ENCODE measurements at places on chromosomes 12 and 14. TPM values are rescaled to one million over a fixed set of nuclear protein-coding genes. Genes with fewer than 3 reads are reported as not detected.

Gene POU6F1
- 0.99 TPM for total RNA-seq

Gene GALNT16
- total RNA-seq, result 3.0 TPM

Gene HSPA2
- 30.7 TPM for total RNA-seq

Gene PRH2
- total RNA-seq, result not detected

Gene VPS33A
- 18.5 TPM for total RNA-seq

Gene ANKRD9
- total RNA-seq, result 10.9 TPM

Gene OR4K2
- not detected for total RNA-seq

Gene VEZT
- 77.9 TPM for total RNA-seq

Gene KRT6C
- not detected for total RNA-seq

Gene SYNDIG1L
- total RNA-seq, result 0.03 TPM

Gene AQP2
- total RNA-seq, result not detected

Gene RAPGEF3
- total RNA-seq, result 0.61 TPM

Gene HNF1A
- 4.7 TPM for total RNA-seq

Gene ERP27
- not detected for total RNA-seq

Gene CRIP2
- total RNA-seq, result 222 TPM

Gene HCAR1
- 0.02 TPM for total RNA-seq

Gene ENDOU
- total RNA-seq, result not detected

Gene FAM181A
- total RNA-seq, result not detected

Gene NDUFB1
- total RNA-seq, result 335 TPM

Gene SERPINA12
- total RNA-seq, result not detected

Gene RASSF9
- 1.0 TPM for total RNA-seq

Gene BCDIN3D
- 4.1 TPM for total RNA-seq

Gene MYL2
- total RNA-seq, result 1.3 TPM

Gene FRMD6
- 41.9 TPM for total RNA-seq

Gene CKB
- total RNA-seq, result 170 TPM

Gene MEG3
- 34.5 TPM for total RNA-seq

Gene DEGS2
- total RNA-seq, result 2.1 TPM

Gene TAS2R30
- total RNA-seq, result not detected

Gene SLC8B1
- 6.9 TPM for total RNA-seq

Gene CYP46A1
- 0.20 TPM for total RNA-seq

Gene TRIM9
- 12.2 TPM for total RNA-seq

Gene RASSF8
- total RNA-seq, result 7.7 TPM

Gene PPP1R36
- 0.19 TPM for total RNA-seq

Gene LRFN5
- not detected for total RNA-seq

Gene MRPL42
- 39.7 TPM for total RNA-seq

Gene USP44
- total RNA-seq, result 0.17 TPM

Gene LMO3
- total RNA-seq, result not detected

Gene RNF31
- total RNA-seq, result 33.7 TPM

Gene RASAL1
- 0.32 TPM for total RNA-seq

Gene KRT77
- total RNA-seq, result not detected

Gene TMPRSS12
- not detected for total RNA-seq

Gene ATXN3
- 21.2 TPM for total RNA-seq

Gene TEX52
- total RNA-seq, result not detected

Gene GRIP1
- total RNA-seq, result 6.4 TPM

Gene MUCL1
- total RNA-seq, result not detected

Gene LMNTD1
- not detected for total RNA-seq

Gene GALNT4
- total RNA-seq, result 12.9 TPM

Gene ZNF268
- total RNA-seq, result 9.2 TPM

Gene FAM161B
- total RNA-seq, result 1.7 TPM

Gene PLD4
- 0.06 TPM for total RNA-seq

Gene TBC1D30
- total RNA-seq, result 0.81 TPM

Gene DLST
- 103 TPM for total RNA-seq

Gene FAM222A
- 4.6 TPM for total RNA-seq

Gene EML5
- 0.32 TPM for total RNA-seq

Gene KDM5A
- 21.5 TPM for total RNA-seq

Gene AGAP2
- 0.23 TPM for total RNA-seq

Measured in A549 treated with AZD2906 at 1 μM for 4 hours (cell line).